ENCODE measurements at places on chromosomes 12 and 14.

DNA sequence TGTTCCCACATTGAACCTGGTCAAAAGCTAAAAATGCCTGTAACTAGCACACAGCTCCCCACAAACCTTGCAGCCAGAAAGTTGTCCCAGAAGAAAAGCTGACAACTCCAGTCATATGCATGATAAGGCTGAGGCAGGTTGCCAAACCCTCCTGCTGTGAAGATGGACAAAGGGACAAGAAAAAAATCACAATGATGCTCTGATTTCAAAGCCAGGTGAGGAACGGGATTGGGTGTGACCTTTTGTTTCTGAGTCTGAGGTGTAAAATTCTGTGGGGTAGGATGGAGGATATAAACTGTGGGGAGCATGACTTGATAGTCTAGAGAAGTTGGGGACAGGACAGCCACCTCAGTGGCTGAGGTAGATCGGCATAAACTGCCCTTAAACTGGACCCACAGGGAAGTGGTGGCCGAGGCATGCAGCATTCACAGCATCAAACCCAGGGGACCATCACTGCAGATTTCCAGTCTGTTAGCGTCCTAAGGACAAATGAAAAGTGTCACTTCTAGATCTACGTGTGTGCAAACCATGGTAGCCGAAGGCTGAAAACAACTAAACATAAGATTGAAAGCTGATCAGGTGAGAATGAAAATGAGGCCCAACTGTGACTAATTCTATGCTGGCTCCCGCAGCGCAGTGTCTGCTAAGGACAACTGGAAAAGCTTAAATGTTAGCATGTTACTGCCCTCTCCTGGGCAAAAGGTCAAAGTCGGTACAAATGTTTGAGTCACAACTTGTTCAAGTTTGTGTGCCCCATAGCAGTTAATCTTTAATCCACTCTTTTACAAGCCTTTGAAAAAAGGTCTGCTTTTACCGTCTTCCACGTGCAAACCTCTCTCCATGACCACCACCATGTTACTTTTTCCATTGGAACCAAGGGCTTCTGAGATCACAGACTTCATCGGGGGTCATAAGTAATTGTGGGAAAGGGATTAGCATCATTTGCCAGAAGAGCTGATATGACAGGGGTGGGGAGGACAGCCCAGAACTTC, 39.8 kb downstream of the GRIN2B start:
- peak; percentile 1 for DNase-seq

DNA sequence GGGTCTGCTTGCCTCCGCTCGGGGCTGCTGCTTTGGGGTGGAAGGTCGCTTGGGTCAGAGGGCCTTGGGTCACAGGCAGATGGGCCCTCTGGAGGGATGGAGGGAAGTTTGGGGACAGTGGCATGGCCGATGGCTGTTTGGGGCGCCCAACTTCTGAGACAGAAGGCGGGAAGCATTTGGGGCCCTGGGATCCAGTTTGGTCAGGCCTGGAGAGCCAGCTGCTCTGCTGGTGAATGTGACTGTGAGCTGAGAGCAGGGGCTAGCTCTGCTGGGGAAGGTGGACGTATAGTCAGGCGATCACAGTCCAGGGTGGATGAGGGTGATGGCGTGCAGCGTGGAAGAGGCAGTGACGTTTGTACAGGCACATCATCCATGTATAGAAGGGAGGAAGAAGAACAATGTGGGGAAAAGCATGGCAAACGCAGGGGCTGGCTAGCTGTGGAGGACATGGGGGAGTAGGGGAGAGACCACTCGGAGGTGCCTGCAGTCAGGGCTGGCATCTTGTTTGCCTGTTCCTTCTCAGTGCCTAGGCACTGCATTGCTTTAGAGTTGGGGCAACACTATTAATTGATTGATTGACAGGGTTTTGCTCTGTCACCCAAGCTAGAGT, 57.5 kb downstream of the TSPAN9 start:
- DNase-seq: no peak

DNA sequence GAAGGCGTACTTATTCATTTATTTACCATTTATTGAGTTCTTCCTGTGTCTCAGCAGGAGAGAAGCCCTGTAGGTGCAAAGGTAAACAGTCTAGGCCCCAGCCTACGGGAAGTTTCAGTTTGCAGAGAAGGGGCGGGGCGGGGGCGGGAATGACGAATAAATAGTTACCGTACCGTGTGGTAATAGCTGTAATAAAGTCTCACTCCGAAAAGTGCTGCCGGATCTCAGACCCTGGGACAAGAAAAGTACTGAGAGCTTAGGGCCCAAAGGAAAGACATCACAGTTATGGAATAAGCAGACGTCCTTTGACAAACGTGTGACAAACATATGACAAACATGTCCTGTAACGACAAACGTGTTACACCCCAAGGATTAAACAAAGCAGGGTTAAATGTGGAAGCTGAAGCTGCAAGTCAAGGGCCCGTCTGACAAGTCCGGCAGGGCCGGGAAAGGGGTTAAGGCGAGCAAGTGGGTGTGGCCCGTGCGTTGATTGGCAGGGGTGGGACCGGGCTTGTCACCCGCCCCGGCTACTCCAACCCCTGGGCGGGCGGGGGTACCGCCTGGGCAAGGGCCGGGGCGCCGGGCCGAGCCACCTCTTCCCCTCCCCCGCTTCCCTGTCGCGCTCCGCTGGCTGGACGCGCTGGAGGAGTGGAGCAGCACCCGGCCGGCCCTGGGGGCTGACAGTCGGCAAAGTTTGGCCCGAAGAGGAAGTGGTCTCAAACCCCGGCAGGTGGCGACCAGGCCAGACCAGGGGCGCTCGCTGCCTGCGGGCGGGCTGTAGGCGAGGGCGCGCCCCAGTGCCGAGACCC, at the start of gene LRP10:
LRP10 (plus strand) TSS at position 517 of the 809 bp plus-strand sequence. CDS start 564 bp downstream, outside the sequence.
- peak; percentile 89 for DNase-seq

GRCh38 chr12:29455087-29455486, 42.4 kb downstream of the OVCH1 start:
- no peak for DNase-seq

DNA sequence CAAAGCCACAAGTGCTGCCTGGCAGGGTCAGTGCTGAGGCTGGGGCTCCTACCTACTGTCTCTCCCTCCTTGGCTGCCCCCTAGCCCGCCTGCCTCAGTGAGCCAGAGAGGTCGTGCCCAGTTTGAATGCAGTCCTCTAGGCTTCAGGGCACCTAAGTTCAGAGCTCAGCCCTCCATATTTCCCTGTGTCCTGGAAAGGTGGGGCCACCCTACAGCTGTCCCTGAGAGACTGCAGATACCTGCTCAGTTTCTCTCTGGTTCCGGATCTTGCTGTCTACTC, 142.6 kb downstream of the CALM1 start:
- DNase-seq: no peak

DNA sequence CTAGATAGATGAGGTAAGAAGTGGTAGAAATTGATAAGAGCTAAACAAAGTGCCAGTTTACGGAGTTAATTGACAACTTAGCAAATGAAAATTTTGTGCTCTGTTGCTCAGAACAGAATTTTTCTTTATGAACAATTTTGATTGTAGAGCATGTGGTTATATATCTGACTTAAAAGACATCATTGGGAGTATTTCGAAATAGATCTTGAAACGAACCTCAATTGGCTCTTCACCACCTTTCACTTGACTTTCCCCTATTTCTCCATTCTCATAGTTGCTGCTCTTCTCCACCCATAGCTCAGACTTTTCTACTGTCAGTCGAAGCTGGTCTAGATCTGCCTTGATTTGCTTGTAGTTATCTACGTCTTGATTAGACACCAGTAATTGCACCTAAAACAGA, 212.1 kb downstream of the ITPR2 start:
- no peak for DNase-seq

GRCh38 chr12:25058012-25058411, 109.1 kb upstream of the BCAT1 start:
- DNase-seq: no peak

DNA sequence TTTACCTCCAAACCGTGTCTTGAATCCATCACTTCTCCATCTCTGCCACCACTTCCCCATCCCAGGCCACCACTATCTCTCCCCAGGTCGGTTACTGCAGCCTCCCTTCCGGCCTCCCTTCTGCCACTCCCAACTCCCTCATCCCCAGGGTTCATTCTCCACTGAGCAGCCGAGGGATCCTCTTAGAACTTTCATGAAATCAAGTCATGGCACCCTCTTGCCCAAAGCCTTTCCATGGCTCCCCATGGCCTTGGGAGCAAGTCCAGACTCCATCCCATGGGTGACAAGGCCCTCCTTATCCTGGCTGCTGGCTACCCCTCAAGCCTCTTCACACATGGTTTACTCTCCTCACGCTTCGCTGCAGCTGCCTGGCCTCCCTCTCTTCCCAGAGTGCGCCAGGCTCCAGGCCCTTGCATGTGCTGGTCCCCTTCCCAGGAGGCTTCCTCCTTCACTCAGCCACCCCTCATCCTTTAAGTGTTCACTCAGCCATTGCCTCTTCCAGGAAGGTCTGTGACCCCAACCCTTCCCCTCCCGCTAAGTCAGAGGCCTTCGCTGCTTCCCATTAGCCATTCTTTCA, 17.9 kb upstream of the SH2B3 start:
- DNase-seq: no peak

GRCh38 chr12:66388517-66388916, 86.2 kb downstream of the HELB start:
- DNase-seq: no peak

GRCh38 chr12:6872073-6873048, 742 bp downstream of the SPSB2 start:
- DNase-seq: peak; percentile 89

Data from stimulated activated naive CD8-positive, alpha-beta T cell treated with anti-CD3 and anti-CD28 coated beads, Interleukin-15, amount 100 ng/mL, for 72 hours (primary cell).